Esophagus squamous epithelium (tissue), 5 donors: ENCODE measurements at places on chromosomes 11 and 22.

DNA sequence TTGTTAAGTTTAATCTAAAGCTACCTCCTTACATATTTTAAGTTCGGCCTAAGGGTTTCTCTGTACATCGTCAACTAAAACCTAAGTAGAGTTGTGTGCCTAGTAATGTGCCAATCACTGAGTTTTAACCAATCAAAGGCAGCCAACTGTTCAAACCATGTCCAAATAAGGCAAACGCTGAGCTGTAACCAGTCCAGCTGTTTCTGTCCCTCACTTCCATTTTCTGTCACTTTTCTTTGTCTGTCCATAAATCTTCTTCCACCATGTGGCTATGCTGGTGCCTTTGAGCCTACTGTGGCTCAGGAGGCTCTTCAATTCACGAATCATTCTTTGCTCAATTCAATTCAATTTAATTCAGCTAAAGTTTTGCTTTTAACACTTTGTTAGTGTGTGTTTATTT lies 13.9 kb upstream of the ATXN10 start:
- no peak for DNase-seq

DNA sequence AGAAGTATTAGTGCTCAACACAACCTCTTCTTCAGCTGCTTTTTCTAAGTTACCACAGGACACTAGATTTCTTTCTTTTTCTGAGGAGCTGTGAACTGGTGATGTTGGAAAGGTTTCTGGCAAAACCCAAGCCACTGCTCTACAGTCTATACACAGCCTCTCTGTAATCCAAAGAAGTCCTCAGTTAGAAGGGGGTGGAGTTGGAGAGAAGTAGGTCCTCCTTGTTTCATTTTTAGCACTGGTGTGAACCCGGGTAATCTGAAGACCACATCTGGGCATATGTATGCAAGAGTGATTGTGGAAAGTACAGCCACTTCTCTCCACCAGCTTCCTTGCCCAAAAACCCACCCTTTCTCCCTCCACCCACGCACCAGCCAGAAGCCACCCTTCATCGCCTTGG lies 1168.1 kb downstream of the LRRC4C start:
- no peak for DNase-seq

GRCh38 chr11:115674176-115674936 lies 170.1 kb upstream of the CADM1 start:
- DNase-seq: no peak

DNA sequence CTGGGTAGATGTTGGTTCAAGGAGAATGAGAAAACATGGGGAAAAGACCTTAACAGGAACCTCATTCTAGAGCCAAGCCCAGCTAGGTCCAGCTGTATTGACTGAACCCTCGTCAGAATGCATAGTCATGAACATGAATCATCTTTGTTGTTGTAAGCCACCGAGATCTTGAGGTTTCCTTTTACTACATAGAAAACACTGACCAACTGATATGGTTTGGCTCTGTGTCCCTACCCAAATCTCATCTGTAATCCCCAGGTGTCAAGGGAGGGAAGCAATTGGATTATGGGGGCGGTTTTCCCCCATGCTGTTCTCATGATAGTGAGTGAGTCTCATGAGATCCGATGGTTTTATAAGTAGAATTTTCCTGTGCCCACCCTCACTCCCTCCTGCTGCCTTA lies 19.4 kb upstream of the PHOX2A start:
- DNase-seq: no peak

DNA sequence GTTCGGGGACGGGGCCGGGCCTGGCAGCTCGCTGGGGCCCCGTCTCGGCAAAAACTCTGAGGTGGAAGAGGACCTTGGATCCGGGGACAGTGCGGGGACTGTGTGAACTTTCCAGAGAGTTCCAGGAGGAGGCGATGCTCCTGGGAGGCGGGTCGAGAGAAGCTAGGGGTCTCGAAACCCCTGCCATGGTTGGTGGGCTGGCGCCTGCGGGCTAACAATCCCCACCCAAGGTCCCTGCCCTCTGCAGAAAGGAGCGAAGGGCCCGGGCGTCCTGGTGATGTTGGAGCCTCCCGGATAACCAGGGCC lies 4.7 kb upstream of the GRK2 start:
- no peak for DNase-seq

DNA sequence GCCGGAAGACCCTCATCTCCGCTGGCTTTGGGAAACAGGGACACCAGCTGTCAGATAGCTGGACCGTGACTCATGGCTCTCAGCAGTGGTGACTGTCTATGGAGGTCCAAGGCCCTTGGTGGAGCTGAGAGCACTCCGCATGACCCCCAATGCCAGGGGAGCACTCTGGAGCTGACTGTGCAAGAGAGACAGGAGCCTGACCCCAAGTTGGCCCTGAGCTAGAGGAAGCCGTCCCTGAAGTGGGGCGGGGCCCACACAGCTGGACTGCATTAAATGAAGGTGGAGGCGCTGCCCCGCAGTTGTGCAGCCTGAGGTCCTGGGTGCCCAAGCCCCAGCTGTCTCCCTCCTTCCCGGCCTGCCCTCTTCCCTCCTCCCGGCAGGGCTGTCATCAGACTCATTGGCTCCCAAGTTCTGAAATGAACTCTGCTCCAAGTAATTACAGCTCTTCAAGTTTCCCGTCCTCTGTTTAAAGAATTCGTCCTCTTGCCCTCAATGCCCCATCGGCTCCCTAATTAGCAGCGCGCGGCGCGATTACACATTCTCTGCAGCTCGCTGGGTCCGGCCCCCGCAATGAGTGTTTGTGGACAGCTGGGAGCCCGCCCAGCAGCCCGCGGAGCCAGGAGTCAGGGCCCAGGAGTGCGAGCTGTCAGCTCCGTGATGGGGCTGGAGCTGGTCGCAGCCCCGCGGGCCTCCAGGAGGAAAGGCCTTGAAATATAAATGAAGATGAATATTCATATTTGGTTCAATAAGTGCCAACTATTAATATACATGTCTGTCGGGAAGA lies 93.2 kb upstream of the LMO1 start:
- DNase-seq: no peak

GRCh38 chr11:76768088-76768908 lies 14.9 kb upstream of the TSKU start:
- DNase-seq: no peak

DNA sequence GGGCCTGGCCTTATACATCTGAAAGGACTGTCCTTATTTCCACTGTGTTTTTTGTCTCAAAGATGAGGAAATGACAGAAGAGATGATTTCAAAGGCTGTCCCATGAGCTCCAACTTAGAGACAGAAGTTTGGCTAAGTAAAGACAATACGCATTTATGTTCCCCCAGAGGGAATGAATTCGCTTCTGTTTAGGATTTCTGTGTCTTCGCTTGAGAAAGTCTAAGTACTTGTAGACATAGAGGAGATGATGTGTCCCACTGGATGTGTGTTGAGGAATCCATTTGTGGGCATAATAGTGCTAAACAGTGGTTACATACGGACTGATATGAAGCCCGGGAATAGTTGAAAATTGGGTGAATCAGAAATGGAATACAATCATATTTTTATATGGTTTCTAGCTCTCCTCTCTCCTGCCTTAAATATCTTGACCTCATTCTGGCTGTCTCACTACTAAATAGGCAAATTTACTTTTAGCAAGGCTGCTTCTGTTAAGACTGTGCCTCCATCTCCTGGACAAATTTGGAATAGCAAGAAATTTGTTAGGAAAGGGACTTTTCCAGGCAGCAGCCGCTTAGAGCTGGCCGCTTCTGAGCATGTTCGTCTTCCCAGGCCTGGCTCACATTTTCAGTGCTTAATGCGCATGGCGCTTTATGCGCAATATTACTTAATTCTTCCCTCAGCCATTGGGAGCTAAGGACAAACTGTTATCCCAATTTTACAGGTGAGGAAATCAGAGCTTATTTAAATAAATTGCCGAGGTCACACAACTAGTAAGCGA lies 1.9 kb upstream of the PEX26 start:
- no peak for DNase-seq
